Peyer's patch (tissue), 4 donors: ENCODE measurements at places on chromosomes 12 and 14. TPM values are rescaled to one million over a fixed set of nuclear protein-coding genes. Genes with fewer than 3 reads are reported as not detected.

Gene PAPLN
- 16.1 TPM for total RNA-seq

Gene TDP1
- total RNA-seq = 44.6 TPM

Gene ATXN3
- total RNA-seq = 13.3 TPM

Gene ZNF384
- total RNA-seq = 77.5 TPM

GRCh38 chr12:6336079-6336888, 5.6 kb downstream of the TNFRSF1A start:
- peak; percentile 59 for DNase-seq

GRCh38 chr14:64000749-64001148, 147.9 kb downstream of the SYNE2 start:
- no peak for DNase-seq

DNA sequence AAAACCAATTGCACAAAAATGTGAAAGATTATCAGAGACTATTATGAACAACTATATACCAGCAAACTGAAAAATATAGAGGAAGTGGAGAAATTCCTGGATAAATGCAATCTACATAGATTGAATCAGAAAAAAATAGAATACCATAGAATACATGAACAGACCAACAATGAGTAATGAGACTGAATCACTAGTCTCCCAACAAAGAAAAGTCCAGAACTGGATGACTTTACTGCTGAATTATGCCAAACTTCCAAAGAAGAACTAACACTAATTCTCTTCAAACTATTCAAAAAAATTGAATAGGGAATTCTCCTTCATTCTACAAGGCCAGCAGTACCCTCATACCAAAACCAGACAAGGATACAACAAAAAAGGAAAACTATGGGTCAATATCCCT, 60.6 kb downstream of the GUCY2C start:
- no peak for DNase-seq

DNA sequence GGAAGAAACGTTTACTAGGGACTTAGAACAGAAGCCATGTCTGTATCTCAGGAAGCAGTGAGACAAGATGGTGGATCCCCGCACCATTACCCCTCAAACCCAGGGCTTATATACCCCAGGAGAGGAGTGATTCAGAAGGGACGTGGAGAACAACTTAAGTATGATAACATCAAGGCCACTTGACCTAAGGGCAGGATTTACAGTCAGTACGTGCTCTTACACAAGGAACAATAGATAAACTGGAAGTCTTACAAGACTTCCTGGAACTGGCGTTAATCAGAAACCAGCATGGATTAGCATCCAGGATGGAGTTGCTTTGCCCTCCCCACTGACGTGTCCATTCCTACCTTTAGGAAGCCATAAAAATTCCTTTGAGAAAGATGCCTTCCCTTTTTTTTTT, 8.6 kb upstream of the ETFBKMT start:
- peak; percentile 61 for DNase-seq
